Activated T-helper 2 cell treated with anti-CD3 and anti-CD28 coated beads, Interferon-gamma antibody, Interleukin-2, Interleukin-4, amounts not matched to agents 10 μg/mL and 5 μg/mL and 100 μg/mL, durations not matched to agents 14 hours and 24 hours and 36 hours (primary cell): ENCODE measurements at places on chromosomes 5 and 9. TPM values are rescaled to one million over a fixed set of nuclear protein-coding genes. Genes with fewer than 3 reads are reported as not detected.

DNA sequence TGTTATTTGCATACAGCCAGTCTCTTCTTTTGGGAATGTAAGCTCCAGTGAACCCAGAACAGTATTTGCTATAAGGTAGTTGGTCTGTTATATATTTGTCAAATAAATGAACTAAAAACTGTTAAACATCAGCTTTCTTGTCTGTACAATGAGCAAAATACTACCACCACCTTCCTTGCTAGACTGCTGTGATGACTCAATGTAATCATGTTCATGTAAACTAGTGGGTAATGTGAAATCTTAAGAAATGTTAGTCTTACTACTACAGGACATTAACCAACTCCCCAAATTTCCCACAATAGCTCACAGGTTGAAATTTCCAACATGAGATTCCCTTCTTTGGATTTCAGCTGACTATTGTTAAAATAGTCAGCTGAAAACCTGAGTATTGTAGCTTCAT lies 176.1 kb downstream of the TRPM3 start:
- no peak for DNase-seq

GRCh38 chr5:56302027-56302426 lies 68.9 kb upstream of the ANKRD55 start:
- no peak for DNase-seq

- peak; percentile 18 for DNase-seq
These were observed 7.3 kb downstream of the CRHBP start for GRCh38 chr5:76960004-76960625.

- no peak for DNase-seq
These were observed 426.7 kb downstream of the IRX2 start for GRCh38 chr5:2324788-2325187.

GRCh38 chr9:86217076-86217755 lies 42.2 kb downstream of the C9orf153 start:
- no peak for DNase-seq

- no peak for DNase-seq
These were observed 3.8 kb upstream of the FBXW11 start for GRCh38 chr5:172010278-172010677.

DNA sequence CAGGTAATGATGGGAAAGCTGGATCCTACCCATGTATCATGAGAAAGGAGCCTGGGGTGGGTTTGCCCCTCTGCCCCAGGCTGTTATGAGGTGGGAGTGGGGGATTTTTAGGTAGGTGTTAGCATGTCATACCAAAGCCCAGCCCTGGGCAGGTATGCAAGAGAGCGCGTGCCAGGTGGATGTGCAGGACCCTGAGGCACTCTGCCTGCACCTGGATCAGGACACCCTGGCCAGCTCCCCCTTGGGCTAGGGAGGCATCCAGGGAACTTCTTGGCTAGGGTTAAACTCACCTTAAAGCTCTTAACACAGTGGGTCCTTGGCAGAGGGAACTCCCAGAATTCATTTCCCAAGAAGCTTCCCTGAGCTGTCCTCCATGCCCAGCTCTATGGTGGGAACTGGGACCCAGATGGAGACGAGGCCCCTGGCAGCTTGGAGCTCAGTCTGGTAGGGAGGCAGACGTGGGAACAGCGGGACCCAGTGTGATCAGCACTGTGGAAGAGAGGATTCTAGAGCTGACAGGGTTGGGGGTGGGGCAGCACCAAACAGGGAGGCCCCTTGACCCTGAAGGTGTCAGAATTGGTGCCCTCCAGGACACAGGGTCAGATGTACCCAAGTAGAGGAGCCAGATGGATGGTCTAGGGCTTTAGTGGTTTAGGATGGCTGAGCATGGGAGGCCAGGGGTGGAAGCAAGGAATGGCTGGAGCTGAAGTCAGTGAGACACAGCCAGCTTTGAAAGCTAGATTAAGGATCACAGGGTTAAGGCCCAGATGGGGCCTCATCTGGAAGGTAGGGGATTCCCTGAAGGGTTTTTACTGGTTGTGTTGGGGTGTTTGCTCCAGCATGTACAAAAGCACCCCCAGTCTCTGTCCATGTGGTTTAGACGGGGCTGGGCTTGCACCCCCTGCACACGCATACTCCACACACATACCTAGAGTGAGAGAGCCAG lies 2.2 kb upstream of the PRR7 start:
- DNase-seq = no peak

- no peak for DNase-seq
These were observed 172.6 kb downstream of the RAPGEF6 start for GRCh38 chr5:131462454-131462853.

- no peak for DNase-seq
These were observed 11.8 kb downstream of the NR2F1 start for GRCh38 chr5:93594591-93595419.

DNA sequence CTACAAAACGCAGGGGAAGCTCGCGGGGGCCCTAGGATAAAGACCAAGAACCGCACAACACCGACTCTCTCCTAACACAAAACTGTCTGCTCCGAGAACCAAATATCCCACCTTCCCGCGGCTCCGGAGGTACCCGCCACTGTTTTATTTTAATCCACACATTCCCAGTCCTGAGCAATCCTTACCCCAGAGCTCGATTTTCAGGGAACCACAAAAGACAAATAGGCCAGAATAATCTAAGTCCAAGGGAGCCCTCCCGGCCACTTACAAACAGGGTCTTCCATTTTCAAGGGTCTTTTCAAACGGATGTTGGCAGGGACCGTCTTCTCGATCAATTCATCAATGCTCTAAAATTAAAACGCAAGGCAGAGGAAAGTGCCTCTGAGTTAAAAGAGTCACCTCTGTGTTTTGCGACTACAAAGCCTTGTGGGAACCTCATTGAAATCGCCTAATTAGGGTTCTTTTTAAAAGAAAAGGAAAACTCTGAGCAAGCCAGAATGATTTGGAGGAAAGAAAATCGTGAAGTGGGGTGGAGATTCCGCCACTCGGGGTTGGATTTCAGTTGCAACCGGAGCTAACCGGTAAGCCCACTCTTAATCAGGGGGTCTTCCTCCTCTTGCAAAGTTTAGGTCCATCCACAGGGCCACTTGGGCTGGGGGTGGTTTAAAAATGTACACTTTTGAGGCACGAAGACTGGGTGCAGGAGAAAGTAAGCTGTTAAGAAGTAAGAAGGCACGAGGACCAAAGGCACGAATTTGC lies 1.0 kb downstream of the GLDC start:
- no peak for DNase-seq

DNA sequence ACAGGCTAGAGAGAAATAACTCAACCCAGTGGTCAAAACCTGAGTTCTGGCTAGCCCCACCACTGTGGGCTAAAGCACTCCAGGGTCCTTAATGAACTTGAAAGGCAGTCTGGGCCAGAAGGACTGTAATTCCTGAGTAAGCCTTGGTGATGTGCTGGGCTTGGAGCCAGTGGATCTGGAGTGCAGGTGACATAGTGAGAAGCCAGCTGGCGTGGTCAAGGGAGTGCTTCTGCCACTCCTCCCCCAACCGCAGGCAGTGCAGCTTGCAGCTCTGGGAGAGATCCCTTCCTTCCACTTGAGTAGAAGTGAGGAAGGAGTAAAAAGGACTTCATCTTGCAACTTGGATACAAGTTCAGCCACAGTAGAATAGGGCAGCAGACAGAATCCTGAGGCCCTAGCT lies 424.0 kb downstream of the CDH18 start:
- DNase-seq = no peak

DNA sequence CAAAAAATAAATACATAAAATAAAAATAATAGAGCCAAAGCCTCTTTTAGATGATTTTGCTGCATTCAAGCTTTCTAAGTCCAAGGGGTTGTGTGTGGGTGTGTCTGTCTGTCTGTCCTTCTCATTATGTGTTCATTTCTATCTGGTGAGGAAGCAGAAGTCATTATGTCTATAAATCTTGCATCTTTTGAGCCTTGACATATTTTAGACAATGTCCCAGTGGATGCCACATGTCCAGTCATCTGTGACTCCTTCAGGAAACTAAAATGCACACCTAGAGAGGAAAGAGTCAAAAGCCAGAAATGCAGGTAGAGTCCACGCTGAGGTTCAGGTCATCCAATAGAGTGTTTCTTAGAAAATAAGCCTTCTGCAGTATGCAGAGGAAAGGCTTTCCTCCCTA lies 80.9 kb downstream of the GALNT10 start:
- DNase-seq = no peak

GRCh38 chr5:56900858-56901578 lies 8.4 kb upstream of the SETD9 start:
- no peak for DNase-seq

DNA sequence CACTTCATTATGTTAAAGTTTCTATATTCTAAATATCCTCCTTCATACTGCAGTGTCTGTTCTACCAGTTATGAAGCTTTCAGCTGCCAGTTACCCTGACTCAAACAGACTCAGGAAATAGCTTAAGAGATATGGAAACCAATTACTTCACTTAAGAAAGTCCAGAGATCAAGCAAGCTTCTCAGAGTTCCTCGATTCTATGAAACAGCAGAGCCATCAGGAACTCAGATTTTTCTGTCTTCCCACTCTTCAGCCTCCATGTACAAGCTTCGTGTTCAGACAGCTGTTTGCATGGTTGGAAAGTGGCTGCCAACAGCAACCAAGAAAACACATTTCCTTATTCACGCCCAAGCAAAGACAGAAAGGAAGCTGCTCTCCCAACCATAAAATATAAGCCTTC lies 216.1 kb downstream of the ACTL7B start:
- DNase-seq = no peak

DNA sequence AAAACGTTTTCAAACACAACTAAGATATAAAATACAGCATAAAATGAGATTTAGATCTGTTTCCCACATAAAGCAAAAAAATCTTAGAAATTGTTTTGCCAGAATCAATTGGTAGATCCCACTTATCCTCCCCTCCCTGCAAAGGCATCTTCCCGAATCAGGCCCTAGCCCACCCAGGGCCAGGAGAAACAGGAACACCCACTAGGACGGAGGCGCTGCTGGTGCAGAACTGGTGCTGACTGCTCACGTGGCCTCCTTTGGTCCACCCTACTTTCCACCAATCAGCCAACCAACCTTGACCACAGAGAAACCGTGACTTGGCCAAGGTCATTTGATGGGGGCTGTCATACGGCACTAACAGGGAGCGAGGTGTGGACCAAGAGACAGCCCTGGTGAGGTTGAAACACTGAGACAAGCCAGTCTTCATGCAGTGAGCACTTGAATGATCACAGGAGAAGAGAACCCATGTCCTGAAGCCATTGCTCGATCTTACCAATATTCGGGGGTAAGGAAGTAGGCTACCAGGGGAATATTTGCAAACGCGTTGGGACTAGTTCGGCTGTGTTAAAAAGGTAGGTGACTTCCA lies 5.2 kb downstream of the SURF2 start:
- no peak for DNase-seq

DNA sequence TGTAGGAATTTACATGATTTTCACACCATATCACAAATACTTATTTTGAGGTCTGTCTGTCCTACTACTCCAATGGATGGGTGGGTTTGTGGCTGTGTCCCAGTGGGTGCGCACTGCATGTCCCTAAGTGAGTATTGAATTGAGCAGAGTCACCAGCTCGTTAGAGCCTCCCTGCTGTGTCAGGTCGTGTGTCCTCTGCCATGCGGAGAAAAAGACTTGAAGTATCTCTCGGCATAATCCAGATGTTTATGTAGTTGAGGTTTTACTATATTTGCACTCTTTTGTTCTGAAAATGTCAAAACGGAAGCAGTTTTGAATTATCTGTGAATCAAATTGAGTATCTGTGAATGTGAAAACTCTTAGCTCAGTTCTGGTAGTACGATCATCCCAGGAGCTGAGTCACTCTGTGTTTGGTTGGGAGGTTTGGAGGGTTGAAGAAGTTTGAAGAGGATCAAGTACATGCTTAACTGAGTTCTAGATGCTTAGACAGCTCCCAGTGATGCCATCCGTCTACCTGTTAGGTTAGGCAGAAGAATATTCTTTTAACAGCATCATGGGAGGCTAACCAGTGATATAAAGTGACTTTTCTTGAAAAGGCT lies 194.2 kb downstream of the TENT4A start:
- no peak for DNase-seq

DNA sequence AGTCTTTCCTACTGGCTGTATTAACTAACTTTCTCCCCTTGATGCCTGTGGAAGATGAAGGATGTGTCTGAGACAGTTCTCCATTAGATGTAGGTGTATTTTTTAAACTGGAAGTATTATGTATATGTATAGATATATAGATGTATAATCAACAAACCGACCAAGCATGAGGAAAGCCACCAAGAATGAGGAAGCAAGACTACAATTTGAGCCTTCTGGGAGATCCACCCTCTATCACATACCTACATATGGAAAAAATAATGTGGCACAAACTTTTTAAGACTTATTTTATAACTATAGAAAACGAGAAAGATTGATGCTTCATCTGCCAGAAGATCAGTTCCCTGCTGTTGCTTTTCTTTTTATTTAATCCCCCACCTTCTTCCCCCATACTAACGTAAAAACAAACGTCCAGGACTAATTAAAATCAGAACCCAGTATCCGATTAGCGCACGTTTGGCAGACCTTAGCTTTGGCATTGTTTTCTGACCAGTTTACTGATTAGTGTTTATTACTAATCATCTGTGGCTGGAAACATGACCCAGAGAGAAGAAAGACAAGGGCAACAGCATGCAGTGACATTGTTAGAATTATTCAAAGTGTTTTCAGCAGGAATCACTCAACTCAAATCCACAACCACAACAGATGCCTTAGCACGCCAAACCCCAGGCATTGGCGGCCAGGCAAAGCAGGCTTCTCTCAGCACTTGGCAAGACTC lies 490.2 kb downstream of the EBF1 start:
- no peak for DNase-seq

DNA sequence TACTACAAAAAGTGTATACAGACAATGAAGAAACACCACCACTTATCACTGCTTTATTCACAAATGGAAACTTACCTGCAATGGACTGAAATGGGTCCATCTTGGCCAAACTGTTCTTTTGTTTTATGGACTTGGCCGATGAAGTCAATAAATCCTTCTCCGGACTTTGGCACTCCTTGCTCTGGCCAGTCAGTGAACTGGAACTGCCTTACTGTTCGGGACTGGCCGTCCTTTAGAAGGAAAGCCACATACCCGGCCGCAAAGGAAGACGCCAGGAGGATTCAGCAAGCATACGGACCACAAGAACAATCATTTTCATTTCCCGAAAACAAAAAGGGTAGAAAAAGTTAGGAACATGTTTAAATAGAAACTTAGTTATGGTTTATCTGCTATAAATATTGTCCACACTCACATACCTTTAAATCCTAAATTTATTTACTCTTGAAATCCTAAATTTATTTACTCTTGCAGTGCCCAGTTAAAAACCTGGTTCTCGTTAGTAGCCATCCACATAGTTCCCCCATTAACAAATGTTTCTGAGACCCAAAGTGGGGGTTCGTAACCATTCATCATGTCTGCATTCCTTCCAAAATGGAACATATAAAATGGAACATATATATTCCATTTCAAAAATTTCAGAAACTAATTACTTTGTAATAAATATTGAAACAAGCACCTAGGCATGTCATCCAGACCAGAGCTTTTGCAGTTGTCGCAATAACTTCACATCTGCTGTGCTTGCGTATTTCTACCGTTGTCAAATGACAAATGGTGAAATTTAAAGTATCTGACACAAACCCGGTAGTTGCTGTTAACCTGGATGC lies 532.1 kb upstream of the DMAC1 start:
- no peak for DNase-seq

- no peak for DNase-seq
These were observed 23.6 kb upstream of the CCDC112 start for GRCh38 chr5:115320006-115320405.

Gene HBEGF
- 15.7 and 17.1 TPM in 2 replicates for total RNA-seq

Gene LCN10
- total RNA-seq = 1.2 and 1.7 TPM in 2 replicates

Gene CD180
- 0.02 TPM in 2 replicates for total RNA-seq

Gene IGFBPL1
- total RNA-seq = 0.16 TPM in 1 of 2 replicates, not detected in the other

Gene BTNL8
- 0.18 and 0.25 TPM in 2 replicates for total RNA-seq

Gene NPR3
- total RNA-seq = 0.02 TPM in 1 of 2 replicates, not detected in the other

Gene SNCAIP
- not detected in 2 replicates for total RNA-seq

Gene SPAG8
- total RNA-seq = 0.82 and 1.5 TPM in 2 replicates

Gene LRRC70
- total RNA-seq = 0.46 and 1.1 TPM in 2 replicates
